ENCODE measurements at places on chromosomes 12 and 14.

- no peak for DNase-seq
Measured at GRCh38 chr12:67103521-67103920, 165.6 kb upstream of the CAND1 start.

GRCh38 chr14:25696176-25696575 lies 646.2 kb upstream of the STXBP6 start:
- DNase-seq, result no peak

GRCh38 chr14:91396959-91397815 lies 20.4 kb downstream of the CCDC88C start:
- peak; percentile 76 for DNase-seq

- DNase-seq, result no peak
Measured at GRCh38 chr12:77042833-77043232, 22.5 kb downstream of the E2F7 start.

GRCh38 chr12:33589576-33590114 lies 150.0 kb upstream of the SYT10 start:
- DNase-seq, result no peak

All from NCI-H146 (cell line).